ENCODE measurements at places on chromosomes 6 and 20.

DNA sequence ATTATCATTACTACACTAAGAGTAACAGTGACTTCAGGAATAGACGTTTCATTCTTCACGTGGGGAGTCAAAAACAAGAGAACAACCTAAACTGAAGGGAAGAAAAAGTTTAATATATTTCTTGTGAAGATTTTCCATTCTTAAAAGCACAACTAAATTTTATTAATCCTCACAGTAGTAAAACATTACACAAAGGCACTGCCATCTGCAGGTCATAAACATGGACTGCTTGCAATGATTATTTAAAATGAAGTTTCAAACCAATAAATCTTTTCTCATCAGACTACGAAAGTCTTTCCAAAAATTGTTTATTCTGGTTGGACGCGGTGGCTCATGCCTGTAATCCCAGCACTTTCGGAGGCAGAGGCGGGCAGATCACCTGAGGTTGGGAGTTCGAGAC, 2.6 kb downstream of the NCOA5 start:
- peak; percentile 26 for DNase-seq

- DNase-seq, result no peak
Measured at GRCh38 chr6:111750753-111751673, 122.2 kb downstream of the FYN start.

DNA sequence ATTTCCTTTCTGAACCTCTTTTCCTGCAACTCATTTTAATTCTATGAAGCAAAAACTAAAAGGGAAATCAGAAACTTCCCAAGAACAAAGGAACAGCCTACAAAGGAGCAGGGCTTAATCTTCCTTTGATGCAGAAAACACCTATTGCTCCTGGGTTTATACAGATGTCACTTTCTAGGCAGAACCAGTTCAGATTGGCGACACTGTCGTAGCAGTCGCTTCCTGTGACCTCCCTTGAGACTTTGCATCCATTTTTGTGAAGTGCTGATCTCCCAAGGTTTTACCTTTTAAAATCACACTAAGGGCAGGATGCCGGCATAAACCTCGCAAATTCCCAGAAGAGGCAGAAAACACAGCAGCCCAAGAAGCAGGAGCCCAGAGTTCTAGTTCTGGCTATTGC, 40.1 kb downstream of the JAG1 start:
- DNase-seq, result no peak

GRCh38 chr6:142474531-142475289, 172.9 kb downstream of the ADGRG6 start:
- peak; percentile 79 for DNase-seq

- DNase-seq, result no peak
Measured at GRCh38 chr6:15351631-15352030, 105.8 kb downstream of the JARID2 start.

DNA sequence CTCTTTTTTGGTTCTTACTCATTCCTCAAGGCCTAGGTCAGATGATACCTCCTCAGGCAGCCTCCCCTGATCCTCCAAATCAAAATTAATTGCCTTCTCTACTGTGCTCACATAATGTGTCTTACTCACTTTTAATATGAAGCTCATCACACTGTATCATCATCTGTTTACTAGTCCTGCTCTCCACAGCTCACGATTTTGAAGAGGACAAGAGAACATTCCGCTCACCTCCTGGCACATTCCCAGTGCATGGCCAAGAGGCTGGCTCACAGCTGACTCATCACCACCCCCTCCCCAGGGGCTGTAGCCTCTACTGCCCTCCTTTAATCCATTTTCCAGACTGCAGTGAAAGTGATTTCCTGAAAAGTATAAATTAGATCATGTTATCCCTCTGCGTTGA, 133.1 kb downstream of the ALDH8A1 start:
- DNase-seq, result no peak

DNA sequence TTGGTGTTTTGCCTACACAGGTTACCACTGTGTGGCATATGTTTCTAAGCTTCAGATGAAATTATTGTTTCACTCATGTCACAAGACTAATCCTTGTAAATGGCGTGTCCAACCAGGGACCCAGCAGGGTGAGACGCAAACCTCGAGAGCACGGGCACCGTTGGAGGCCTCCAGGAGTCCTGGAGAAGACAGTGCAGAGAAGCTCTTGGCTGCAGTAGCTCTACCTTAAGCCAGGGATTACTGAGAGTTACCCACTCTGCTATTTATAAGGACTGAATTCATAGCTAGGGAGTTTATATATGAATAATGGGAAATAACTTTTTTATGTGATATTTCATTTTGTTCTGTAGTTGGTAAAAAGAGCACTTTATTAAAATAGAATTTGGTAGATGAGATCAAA, 137.4 kb downstream of the SLC24A3 start:
- no peak for DNase-seq

DNA sequence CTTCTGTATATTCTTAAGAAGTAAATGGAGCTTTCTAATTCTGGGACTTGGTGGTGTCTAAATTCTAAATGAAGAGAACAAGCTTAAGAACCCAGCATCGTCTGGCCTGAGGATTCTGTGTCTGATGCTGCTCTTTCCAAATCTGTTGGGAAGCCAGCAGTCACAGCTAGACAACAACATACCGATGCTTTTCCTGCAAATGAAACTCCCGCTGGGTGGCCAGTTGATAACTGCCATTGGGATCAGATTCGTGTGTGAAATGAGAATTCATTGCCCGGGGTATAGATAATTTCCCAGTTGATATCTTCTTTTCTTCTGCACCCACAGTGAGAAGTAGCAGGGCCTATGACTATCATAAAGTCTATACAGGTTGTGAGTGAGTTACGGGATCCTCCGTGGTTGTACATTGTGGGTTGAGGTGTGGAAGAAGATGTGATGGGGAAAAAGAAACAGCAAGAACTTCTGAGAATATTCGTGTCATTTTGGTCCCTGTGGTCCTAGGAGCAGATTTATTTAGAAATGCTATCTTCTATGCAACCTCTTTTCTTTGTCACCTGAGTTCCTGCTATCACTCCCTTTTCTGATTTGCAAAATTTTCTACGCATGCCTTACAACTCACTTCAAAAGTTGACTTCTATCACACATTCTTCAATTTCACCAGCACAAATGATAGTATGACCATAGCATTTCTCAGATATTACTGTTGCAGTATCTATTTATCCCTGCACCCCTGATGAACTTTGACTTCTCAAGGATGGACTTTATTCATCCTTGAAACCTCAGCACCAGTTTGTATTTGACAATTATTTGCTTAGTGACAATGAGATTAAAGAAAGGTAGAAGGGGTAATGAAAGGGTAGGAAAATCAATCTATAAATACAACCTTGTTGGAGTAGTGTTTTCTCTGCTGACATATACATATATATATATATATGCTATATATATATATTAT, 10.4 kb downstream of the NOX3 start:
- no peak for DNase-seq

DNA sequence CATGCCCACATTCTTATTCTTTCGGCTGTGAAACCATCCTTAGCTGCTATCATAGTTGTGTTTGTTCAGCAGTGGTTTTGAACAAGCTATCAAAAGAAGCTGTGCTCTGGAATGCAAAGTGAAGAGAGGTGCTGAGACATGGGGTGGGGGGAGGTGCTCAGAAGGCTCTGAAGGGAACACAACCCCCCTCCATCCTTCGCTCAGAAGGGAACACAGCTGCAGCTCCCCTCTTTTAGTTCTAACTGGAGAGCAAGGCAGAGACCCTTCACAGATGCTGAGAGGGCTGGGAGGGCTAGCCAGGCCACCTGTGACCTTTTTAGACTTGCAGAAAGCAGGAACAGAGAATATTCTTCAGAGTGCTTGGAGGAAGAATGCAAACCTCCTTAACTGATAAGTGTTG, 17.6 kb upstream of the SSTR4 start:
- DNase-seq, result no peak

DNA sequence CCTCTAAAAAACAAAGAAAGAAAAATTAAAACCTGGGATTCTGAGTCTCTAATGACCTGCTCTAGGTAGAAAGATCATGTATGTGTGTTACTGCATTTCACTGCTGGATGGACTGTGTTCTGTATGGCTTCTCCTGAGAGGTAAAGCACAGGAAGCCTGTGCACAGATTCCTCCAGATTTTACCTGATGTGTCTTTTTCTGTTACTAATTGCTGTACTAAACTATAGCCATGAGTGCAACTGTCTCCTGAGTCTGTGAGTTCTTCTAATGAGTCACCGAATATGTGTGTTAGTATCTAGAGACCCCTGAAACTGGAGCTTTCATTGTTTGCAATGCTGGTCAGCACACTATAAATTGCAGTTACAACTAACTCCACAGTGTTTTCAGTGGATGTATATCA, 270.8 kb downstream of the CDKAL1 start:
- no peak for DNase-seq

- DNase-seq, result no peak
Measured at GRCh38 chr20:57034001-57034400, 232.4 kb downstream of the BMP7 start.

DNA sequence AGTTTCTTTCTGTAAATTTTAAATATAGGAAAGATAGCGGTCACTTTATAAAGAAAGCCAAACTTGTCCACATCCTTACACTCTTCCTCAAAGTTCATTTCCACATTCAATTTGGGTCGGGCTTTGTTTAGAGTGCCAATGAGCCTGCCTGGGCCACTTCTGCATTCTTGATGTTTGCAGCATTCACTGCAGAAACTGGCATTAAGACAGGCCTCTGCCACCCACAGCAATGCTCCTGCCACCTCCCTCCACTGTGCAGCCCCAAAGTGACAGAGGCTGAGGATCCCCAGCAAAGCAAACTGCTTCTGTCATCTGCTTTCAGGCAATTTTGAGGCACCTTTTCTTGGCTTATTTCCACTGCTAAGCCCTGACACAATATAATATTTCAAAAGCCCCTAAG, 61.2 kb downstream of the TNFAIP3 start:
- peak; percentile 56 for DNase-seq

- DNase-seq, result peak; percentile 44
Measured at GRCh38 chr6:74333406-74333805, 637.4 kb downstream of the CD109 start.

DNA sequence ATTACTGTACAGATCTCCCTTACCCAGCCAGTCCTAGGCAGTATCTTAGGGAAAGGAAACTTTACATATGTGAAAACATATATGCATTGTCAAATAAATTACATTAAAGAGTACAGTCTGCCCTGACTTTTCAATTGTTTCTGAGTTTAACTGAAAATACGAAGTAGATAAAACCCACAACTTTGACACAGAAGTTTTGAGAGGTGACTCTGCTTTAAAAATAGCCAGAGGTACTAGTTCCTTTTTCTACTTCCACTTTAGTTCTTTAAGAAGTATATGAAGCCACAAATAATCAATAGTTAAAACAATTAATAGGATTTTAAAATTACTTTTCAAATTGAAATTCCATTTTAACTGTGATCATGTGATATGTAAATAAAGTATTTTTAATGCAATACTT, 62.9 kb downstream of the BMP5 start:
- DNase-seq, result peak; percentile 22

DNA sequence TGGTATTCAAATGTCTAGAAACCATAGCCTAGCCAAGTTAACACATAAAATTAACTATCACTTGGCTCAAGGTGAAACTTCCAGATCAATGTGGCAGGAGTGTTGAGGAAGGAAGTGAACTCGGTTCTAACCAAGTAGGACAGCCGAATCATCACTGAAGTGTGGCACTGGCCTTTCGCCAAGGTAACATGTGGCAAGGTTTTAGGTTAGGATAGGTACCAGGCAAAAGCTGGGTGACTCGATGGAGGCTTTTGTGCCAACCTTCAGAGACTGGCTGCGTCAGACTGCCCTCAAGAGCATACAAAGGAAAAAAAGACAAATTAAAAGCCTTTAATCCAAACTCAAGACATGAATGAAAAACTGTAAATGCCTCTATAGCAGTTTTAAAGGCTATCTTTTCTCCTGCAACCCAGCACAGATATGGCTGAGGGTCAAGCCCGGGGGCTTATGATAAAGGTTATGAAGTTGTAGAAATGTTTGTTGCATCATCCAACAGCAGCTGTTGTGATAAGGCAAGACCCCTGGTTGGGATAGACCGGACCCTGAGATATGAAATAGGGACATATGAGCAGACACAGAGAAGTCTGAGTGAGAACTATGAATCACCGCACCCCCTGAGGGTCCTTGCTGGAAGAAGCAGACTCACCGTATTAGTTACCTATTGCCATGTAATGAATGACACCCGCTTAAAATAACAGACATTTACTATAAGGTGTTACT, 11.9 kb downstream of the PSMB9 start:
- peak; percentile 53 for DNase-seq

GRCh38 chr6:17633465-17634188, 33.5 kb downstream of the FAM8A1 start:
- DNase-seq, result no peak

GRCh38 chr20:47719625-47720024, 65.7 kb downstream of the SULF2 start:
- no peak for DNase-seq

GRCh38 chr6:163469459-163469985, 55.0 kb downstream of the QKI start:
- DNase-seq, result peak; percentile 41

DNA sequence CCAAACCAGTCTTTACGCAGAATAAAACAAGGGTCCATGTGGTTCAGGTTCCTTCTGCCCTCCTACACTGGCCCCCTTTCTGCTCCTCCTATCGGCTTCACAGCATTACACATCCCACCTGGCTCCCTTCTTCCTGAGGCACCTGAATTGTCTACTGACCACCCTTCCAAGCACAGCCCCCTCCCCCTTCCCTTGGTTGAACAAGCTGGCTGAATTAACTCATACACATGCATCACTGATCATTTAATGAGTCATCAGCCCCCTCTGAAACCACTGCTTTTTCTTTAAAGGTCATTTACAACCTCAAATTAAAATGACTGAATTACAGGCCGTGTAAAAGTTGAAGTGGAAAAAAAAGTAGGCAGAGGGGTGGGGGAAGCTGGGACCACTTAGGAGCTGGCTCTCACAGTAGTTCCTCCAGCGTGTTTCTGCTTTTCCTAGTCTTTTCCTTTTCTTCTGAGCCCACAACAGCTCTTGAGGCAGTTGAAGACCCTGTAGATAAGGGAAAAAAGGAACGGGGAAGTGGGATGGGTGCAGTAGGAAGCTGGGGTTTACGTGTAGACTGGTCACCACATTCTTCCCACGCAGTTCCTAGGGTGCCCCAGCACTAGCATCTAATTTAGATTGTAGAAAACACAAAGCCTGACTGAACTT, 67.6 kb downstream of the FYN start:
- peak; percentile 80 for DNase-seq

- DNase-seq, result no peak
Measured at GRCh38 chr6:26086211-26086610, 1.0 kb upstream of the HFE start.

DNA sequence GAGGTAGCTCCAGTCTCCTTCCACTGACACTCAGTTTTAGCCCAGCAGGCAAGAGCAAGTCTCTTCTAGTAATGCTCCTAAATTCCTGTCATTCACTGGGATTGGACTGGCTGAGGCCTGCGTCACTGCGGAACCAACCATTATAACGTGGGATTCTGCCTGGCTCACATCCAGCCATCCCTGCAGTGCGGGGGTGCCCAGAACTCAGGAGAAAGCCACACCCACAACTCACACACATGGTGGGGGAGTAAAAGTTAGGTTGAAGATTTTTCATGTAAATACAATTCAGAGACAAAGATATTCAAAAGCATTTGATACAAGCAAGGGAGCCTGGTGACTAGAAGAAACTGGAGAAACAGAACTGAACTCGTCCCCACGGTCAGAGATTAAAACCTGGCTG, 504.0 kb upstream of the CDH4 start:
- no peak for DNase-seq

All from OCI-M1 (cell line).